ENCODE measurements at places on chromosomes 16 and 17. TPM values are rescaled to one million over a fixed set of nuclear protein-coding genes. Genes with fewer than 3 reads are reported as not detected.

Gene KRTAP9-2
- total RNA-seq, result not detected

Gene MIF4GD
- 44.4 TPM for total RNA-seq

- H3K36me3 ChIP-seq, result no peaks in the 10 kb centered on the region
- H3K4me1 ChIP-seq, result no peaks in the 10 kb centered on the region
- H3K27ac ChIP-seq, result no peak overlapping the region
Observed at GRCh38 chr16:4984174-4984990, 26.3 kb downstream of the SEC14L5 start.

Gene BTBD17
- total RNA-seq, result not detected

Gene C16orf46
- total RNA-seq, result not detected

GRCh38 chr16:89351645-89352044, 134.1 kb downstream of the ZNF778 start:
- no peak overlapping the region for H3K4me3 ChIP-seq
- H3K36me3 ChIP-seq, result peaks cover 25% of the 10 kb centered on the region
- H3K27ac ChIP-seq, result peak overlapping the region; percentile 66
- no peak for DNase-seq
- H3K27me3 ChIP-seq, result no peaks in the 10 kb centered on the region
- peaks cover 88% of the 10 kb centered on the region for H3K4me1 ChIP-seq

GRCh38 chr17:48642059-48642842, 16.1 kb upstream of the HOXB9 start:
- H3K36me3 ChIP-seq, result peaks cover 1% of the 10 kb centered on the region
- H3K4me1 ChIP-seq, result peaks cover 15% of the 10 kb centered on the region
- DNase-seq, result no peak

DNA sequence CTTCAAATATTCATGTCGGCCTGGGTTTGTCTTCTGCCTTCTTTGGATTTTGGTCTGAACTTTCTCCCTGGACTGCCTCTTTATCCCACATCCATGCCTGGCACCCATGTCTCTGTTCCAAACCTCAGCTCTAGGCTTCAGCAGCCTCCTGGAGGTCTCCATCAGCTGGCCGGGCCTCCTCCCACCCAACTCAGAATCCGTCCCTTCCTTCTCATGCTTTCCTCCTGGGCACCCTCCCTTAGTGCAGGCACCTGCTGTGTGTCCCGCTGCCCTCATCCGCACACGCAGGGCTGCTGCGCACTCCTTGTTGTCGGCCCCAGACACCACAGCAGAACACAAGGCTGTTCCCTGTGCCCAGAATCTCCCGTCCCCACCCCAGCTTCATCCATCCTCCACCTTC, 14.0 kb downstream of the LDHD start:
- no peak overlapping the region for H3K4me3 ChIP-seq
- H3K27me3 ChIP-seq, result no peaks in the 10 kb centered on the region
- peaks cover 9% of the 10 kb centered on the region for H3K36me3 ChIP-seq

GRCh38 chr16:56970934-56971767, 9.4 kb downstream of the CETP start:
- peaks cover 1% of the 10 kb centered on the region for H3K36me3 ChIP-seq
- H3K27me3 ChIP-seq, result no peaks in the 10 kb centered on the region
- peaks cover 25% of the 10 kb centered on the region for H3K4me1 ChIP-seq
- H3K27ac ChIP-seq, result no peak overlapping the region
- no peak for DNase-seq
- no peak overlapping the region for H3K4me3 ChIP-seq

- H3K4me3 ChIP-seq, result peak overlapping the region; percentile 86
- DNase-seq, result peak; percentile 100
- peaks cover 45% of the 10 kb centered on the region for H3K4me1 ChIP-seq
- peaks cover 11% of the 10 kb centered on the region for H3K36me3 ChIP-seq
- H3K27me3 ChIP-seq, result no peaks in the 10 kb centered on the region
- H3K27ac ChIP-seq, result peak overlapping the region; percentile 93
Observed at GRCh38 chr17:58517928-58518609, 3.6 kb upstream of the MTMR4 start.

GRCh38 chr17:55737976-55738501, 12.8 kb upstream of the PCTP start:
- peaks cover 13% of the 10 kb centered on the region for H3K4me1 ChIP-seq
- no peaks in the 10 kb centered on the region for H3K36me3 ChIP-seq
- H3K27ac ChIP-seq, result no peak overlapping the region
- peaks cover 19% of the 10 kb centered on the region for H3K27me3 ChIP-seq
- H3K4me3 ChIP-seq, result no peak overlapping the region

DNA sequence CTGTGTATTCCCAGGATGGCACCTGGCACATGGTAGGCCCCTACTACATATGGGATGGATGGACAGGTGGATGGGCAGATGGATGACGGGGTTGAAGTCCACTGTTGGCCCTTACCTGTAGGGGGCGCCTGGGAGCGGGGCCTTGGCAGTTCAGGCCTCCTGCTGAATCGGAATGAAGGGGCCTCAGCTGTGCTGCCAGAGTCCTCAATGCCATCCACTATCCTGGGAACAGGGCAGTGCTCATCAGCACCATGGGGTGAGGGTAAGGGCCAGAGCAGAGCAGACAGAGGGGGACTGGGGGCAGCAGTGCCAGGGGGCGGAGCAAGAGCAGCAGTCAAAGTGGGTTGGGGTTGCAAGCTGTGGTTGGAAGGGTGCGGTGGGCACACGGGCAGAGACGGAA, 8.3 kb upstream of the RAB5C start:
- H3K4me3 ChIP-seq, result no peak overlapping the region
- DNase-seq, result peak; percentile 41
- H3K27ac ChIP-seq, result no peak overlapping the region
- H3K4me1 ChIP-seq, result no peaks in the 10 kb centered on the region
- H3K27me3 ChIP-seq, result no peaks in the 10 kb centered on the region

DNA sequence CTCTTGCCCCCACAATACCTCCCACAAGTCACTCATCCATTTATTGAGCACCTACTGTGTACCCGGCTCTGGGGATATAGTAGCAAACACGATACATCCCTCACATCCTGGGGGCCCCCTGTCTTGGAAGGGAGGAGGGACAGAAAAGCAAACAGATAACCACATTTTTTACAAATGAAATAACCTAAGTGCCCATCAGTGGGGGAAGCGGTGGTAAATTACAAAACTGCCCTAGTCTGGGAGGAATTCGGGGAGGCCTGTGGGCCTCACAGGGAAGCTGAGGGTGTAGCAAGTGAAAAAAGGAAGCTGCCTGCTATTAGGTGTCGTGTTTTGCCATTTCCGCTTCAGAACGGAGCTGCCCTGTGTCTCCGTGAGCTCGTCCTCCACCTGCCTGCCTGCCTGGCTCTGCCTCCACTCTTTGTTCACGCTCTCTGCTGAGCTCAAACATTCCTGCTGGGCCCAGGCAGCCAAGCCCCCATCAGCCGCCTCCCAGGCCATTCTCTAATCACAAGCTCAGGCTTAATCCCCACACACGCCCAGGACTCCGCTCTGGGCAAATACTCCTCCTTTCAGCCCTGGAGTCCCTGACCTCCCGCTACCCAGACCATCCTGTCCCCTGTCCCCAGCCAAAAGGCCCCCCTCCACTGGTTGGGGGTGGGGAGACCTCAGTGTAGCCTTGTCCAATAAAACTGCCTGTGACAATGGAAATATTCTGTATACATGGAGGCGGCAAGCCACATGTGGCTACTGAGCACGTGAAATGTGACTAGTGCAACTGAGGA, 10.2 kb upstream of the SEC14L5 start:
- DNase-seq, result no peak
- H3K36me3 ChIP-seq, result no peaks in the 10 kb centered on the region
- H3K4me3 ChIP-seq, result no peak overlapping the region
- H3K27me3 ChIP-seq, result no peaks in the 10 kb centered on the region
- no peaks in the 10 kb centered on the region for H3K4me1 ChIP-seq
- no peak overlapping the region for H3K27ac ChIP-seq

DNA sequence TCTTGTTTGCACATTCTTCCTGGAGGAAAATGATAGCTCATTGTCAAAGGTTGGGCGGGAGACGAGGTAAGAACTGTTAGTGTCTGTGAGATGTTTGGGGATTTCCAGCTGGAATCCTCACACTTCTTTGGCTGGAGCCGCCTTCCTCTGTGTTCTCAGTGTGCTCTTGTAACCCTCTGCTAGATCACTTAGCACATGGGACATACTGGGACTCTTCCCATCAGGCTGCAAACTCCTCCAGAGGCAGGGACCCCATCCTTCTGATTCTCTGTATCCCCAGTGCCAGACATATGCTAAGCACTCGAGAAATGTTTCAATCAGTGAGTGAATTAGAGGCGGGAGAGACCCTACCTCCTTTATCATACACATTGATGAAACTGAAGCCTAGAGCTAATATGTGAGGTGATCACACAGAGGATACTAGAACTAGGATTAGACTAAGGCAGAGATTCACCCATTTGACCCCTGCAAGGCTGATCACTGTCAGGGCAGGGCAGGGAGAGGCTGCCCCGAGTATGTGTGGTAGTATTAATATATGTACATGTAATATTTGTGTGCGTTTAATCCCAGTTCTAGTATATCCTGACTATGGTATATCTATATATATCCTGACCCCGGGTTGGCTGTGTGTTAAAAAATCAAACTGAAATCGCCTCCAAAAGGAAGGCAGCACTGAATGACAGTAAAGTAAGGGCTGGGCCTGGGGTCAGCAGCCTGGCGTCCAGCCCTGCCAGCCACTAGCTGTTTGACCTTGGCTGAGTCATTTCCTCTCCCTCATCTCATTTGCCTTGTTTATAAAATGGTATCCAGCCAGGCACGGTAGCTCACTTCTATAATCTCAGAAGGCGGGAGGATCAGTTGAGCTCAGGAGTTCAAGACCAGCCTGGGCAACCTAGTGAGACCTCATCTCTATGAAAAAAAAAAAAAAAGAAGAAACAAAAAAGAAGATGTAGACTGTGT, 75.5 kb upstream of the TBX2 start:
- no peak overlapping the region for H3K4me3 ChIP-seq
- H3K4me1 ChIP-seq, result no peaks in the 10 kb centered on the region
- H3K36me3 ChIP-seq, result no peaks in the 10 kb centered on the region
- no peak for DNase-seq
- peaks cover 3% of the 10 kb centered on the region for H3K27me3 ChIP-seq

GRCh38 chr16:72380283-72380682, 208.3 kb upstream of the PMFBP1 start:
- no peak for DNase-seq
- no peaks in the 10 kb centered on the region for H3K36me3 ChIP-seq
- no peak overlapping the region for H3K27ac ChIP-seq

DNA sequence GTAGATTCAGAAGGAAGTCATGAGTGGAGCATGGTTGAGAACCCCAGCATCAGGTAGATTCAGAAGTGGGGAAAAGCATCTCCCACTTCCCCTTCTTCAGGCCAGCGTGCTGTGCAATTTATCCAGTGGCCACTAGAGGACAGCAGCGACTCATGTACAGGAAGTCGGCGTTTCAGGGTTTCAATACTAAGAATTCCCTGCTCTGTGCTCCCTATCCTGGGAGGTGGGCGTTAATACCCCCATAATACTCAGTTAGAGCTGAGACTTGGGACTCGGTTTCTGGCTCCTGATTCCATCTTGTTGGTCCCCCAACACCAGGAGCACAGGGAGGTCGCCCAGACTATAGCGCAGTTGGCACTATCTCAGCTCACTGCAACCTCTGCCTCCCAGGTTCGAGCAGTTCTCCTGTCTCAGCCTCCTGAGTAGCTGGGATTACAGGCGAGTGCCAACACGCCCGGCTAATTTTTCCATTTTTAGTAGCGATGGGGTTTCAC, 75.3 kb upstream of the AMZ2 start:
- peak; percentile 80 for DNase-seq
- H3K4me3 ChIP-seq, result no peak overlapping the region

DNA sequence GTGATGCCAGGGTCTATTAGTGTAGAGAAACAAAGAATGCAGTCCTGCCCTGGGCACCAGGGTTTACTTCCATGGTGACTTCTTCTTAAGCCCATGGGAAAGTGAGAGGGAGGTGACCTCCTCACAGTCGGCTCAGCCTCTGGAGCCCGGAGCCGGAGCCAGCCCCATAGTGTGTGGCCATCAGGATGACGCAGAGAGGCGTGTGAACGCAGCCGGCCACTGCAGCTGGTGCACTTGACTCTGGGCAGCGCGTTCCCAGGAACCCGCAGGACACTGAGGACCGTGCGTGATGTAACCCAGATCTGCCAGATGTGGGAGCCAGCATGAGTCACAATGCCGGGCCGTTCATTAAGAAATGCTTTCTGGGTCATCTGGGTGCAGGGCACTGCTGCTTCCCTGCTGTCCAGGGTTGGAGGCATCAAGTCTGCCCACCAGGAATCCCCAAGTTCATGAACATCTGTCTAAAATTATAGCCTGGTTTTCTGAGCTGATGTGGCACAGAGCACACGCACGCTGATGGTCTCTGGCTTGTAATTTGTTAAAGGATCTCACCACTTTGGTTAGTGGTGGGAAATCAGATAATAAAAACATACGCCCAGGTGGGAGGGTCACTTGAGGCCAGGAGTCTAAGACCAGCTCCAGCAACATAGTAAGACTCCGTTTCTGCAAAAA, 114.1 kb downstream of the PITPNC1 start:
- H3K4me3 ChIP-seq, result no peak overlapping the region
- H3K36me3 ChIP-seq, result peaks cover 12% of the 10 kb centered on the region
- H3K27me3 ChIP-seq, result no peaks in the 10 kb centered on the region
- peaks cover 33% of the 10 kb centered on the region for H3K4me1 ChIP-seq
- H3K27ac ChIP-seq, result no peak overlapping the region

DNA sequence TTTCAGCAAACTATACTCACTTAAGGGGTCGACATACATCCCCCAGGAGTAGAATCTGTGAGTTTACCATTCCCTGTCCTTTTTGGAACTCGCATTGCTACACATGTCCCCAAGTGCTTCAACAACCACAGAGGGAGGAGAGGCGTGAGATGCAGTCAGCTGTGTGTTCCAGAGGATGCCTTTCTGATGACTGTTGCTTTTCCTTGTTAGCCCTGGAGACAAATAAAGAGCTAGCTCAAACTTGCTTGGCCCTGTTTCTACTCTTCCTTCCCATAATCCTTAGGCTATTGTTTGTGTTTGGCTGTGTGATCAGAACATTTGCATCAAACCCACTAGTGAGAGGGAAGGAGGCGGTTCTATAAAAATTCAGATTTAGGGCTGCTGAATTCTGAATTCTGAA, 264.0 kb downstream of the ENGASE start:
- no peaks in the 10 kb centered on the region for H3K4me1 ChIP-seq
- H3K4me3 ChIP-seq, result no peak overlapping the region
- no peak for DNase-seq
- no peak overlapping the region for H3K27ac ChIP-seq

- DNase-seq, result no peak
- H3K27ac ChIP-seq, result no peak overlapping the region
- H3K4me3 ChIP-seq, result no peak overlapping the region
- no peaks in the 10 kb centered on the region for H3K27me3 ChIP-seq
- no peaks in the 10 kb centered on the region for H3K4me1 ChIP-seq
- peaks cover 42% of the 10 kb centered on the region for H3K36me3 ChIP-seq
Observed at GRCh38 chr17:60455378-60455777, 33.1 kb downstream of the CHCT1 start.

Data from activated CD4-positive, alpha-beta T cell treated with anti-CD3 and anti-CD28 coated beads, Interleukin-2, amount 10 ng/mL, durations not matched to agents 7 days and 5 days (primary cell).